ENCODE measurements at places on chromosomes 11 and 22. TPM values are rescaled to one million over a fixed set of nuclear protein-coding genes. Genes with fewer than 3 reads are reported as not detected.

GRCh38 chr22:47155131-47155885 lies 392.9 kb downstream of the TBC1D22A start:
- H3K36me3 ChIP-seq = no peaks in the 10 kb centered on the region
- no peaks in the 10 kb centered on the region for H3K4me1 ChIP-seq
- no peak for DNase-seq
- peaks cover 8% of the 10 kb centered on the region for H3K27me3 ChIP-seq
- no peak overlapping the region for H3K4me3 ChIP-seq
- H3K27ac ChIP-seq = no peak overlapping the region

DNA sequence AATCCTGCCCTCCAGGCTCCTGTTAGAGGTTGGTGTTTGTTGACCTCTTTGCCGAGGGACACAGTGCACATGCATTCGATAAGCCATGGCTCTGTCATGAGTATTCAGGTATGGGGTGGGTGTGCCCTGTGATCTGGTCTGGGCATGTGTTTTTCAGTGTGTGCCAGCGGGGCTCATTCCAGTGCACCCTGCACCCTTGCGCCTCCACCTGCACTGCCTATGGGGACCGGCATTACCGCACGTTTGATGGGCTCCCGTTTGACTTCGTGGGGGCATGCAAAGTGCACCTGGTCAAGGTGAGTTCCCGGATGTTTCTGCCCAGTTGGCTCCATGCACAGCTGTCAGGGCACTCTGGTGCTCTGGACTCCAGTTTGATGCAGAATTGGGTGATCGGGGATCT lies 44.2 kb downstream of the OTOG start:
- no peak overlapping the region for H3K27ac ChIP-seq
- DNase-seq = no peak
- H3K4me1 ChIP-seq = no peaks in the 10 kb centered on the region
- H3K27me3 ChIP-seq = no peaks in the 10 kb centered on the region
- no peak overlapping the region for H3K4me3 ChIP-seq

DNA sequence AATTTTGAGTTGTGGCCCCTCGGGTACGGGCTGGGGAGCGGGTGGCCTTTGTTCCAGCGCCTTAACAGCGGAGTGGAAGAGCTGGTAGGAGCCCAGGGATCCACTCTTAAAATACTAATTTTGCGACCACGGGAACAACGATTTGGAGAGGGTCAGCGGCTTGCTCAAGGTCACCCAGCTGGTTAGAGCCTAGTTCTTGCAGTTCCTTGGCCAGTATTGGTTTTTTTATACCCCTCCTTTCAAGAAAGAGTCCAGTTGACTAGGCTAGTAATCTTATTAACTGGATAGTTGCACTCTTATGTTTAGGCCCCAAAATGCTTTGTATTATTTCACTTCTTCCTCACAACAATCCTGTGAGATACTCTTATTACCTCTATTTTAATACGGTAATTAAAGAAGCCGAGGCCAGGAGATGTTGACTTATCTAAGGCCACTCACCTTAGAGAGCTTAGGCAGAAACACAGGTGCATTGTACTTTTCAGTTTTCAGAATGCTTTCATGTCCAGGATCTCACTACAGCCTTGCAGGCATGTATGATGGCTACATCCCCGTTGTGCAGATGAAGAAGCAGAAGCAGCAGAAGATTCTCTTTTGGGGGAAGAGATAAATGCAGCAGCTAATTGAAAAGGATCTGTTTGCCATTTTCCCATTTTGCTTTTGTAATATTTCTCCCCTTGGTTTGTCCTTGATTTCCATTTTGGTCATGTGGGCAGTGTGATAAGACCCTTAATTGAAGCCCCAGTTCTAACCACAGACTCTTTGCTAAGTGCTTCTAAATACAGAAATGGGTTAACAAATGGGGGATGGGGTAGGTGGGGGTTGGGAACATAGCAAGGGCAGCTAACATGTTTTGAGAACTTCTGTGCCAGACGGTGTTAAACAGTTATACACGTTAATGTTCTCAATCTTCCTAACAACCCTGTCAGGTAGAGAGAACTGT lies 1.4 kb downstream of the SREBF2 start:
- peaks cover 12% of the 10 kb centered on the region for H3K27me3 ChIP-seq
- no peak for DNase-seq
- H3K36me3 ChIP-seq = peaks cover 17% of the 10 kb centered on the region

XKR3 gene
- not detected for total RNA-seq

DNA sequence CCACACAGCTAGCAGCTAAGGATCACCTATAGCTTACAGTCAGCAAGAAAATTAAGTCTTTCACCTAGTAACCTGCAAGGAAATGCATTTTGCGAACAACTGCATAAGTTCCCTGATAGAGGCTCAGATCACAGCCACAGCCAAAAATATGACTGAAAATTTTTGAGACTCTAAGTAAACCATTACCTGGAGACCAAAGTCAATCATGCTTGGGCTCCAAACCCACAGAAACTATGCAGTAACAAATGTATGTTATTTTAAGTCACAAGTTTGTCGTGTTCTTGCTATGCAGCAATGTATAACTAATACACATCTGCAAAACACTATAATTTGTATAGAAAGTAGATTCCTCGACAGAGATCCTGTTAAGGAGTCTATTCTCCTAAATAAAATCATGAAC lies 1025.7 kb upstream of the RAG2 start:
- DNase-seq = no peak
- H3K4me3 ChIP-seq = no peak overlapping the region
- H3K27ac ChIP-seq = no peak overlapping the region
- H3K4me1 ChIP-seq = no peaks in the 10 kb centered on the region

GRCh38 chr11:102929166-102929565 lies 26.4 kb downstream of the MMP13 start:
- H3K36me3 ChIP-seq = no peaks in the 10 kb centered on the region
- no peaks in the 10 kb centered on the region for H3K27me3 ChIP-seq
- H3K27ac ChIP-seq = no peak overlapping the region
- no peaks in the 10 kb centered on the region for H3K4me1 ChIP-seq
- no peak overlapping the region for H3K4me3 ChIP-seq

GRCh38 chr11:110184456-110184855 lies 91.3 kb downstream of the ZC3H12C start:
- no peak for DNase-seq
- H3K4me3 ChIP-seq = no peak overlapping the region
- peak overlapping the region; percentile 36 for H3K27ac ChIP-seq
- peaks cover 10% of the 10 kb centered on the region for H3K27me3 ChIP-seq

- H3K27me3 ChIP-seq = peaks cover 4% of the 10 kb centered on the region
- H3K4me1 ChIP-seq = peaks cover 4% of the 10 kb centered on the region
- DNase-seq = no peak
- no peak overlapping the region for H3K27ac ChIP-seq
Measured at GRCh38 chr11:125397421-125397820, 98.6 kb downstream of the FEZ1 start.

- no peaks in the 10 kb centered on the region for H3K36me3 ChIP-seq
- H3K4me3 ChIP-seq = no peak overlapping the region
- H3K4me1 ChIP-seq = peaks cover 6% of the 10 kb centered on the region
- H3K27ac ChIP-seq = no peak overlapping the region
- peaks cover 5% of the 10 kb centered on the region for H3K27me3 ChIP-seq
Measured at GRCh38 chr11:126140926-126141280, 70.5 kb downstream of the RPUSD4 start.

DNA sequence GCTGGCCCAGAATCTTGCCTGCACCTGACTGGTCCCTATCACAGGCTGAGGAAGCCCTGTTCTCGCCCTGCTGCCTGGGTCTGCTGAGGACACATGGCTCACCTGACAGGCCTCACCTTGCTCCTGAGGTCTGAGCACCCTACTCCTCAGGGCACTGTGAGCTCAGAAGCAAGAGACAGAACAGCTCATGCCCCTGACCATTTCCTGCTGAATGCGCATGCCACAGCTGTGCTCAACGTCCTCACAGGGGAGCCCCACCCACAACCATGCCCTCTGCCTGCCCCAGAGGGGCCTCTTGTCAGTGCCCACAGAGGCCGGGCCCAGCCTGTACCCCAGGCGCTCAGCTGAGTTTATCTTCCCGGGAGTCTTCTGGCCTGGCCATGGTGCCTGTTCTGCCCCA lies 2.8 kb upstream of the TSPO start:
- peaks cover 2% of the 10 kb centered on the region for H3K4me1 ChIP-seq
- H3K27me3 ChIP-seq = peaks cover 3% of the 10 kb centered on the region
- no peak for DNase-seq
- H3K36me3 ChIP-seq = no peaks in the 10 kb centered on the region
- H3K4me3 ChIP-seq = no peak overlapping the region
- no peak overlapping the region for H3K27ac ChIP-seq

PATE2 gene
- not detected for total RNA-seq

DNA sequence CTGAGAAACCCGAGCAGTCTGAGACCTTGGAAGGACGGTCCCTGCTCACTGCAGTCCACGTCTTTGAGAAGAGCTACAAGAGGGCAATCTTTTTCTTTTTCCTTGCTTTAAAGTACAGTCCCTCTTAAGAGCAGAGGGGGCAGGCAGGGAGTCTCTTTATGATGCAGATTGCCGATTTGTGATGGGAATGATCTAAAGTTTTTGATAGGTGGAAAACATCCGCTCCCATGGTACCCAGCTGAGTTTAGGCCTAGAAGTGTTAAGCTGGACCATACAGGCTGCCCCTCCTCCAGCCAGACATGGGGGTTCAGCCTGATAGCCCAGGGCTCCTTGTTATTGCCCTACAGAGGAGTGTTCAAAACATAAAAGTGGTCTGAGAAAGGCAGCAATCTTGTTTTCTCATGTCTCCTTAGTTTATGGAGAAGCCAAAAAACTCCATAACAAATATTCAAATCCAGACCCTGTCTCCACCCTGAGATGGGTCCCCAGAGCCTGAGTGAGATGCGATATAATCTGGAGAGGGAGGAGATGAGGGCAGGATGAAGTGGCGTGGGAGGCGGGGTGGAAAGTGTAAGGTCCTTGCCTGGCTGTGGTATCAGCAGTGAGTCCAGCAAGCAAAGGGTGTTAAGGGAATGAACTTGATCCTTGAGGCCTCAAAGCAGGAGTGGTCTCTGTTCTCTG lies 135.1 kb downstream of the FDX1 start:
- DNase-seq = no peak
- H3K27me3 ChIP-seq = peaks cover 2% of the 10 kb centered on the region
- no peaks in the 10 kb centered on the region for H3K36me3 ChIP-seq
- no peak overlapping the region for H3K27ac ChIP-seq
- H3K4me1 ChIP-seq = no peaks in the 10 kb centered on the region

GRCh38 chr22:36902143-36902926 lies 11.1 kb upstream of the CSF2RB start:
- peak overlapping the region; percentile 17 for H3K27ac ChIP-seq
- DNase-seq = no peak
- peaks cover 5% of the 10 kb centered on the region for H3K36me3 ChIP-seq
- no peak overlapping the region for H3K4me3 ChIP-seq
- peaks cover 6% of the 10 kb centered on the region for H3K27me3 ChIP-seq

DNA sequence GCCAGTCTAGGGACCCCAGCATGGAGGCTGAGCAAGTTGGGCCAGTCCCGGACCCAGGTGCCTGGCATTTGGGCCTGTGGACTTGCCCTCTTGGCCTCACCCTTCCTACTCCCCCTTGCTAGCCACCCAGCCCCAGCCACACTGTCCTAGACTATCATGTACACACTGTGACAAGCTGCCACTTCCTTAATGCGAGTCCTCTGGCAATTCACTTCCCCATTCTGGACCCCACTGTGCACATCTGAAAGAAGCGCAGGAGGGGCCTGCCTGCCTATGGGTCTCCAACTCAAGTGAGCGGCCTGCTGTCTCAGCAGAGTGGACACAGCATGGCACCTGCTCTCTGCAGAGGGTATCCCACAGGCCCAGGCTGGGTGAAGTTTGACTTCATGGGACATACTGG lies 68.5 kb upstream of the LMO1 start:
- H3K4me1 ChIP-seq = peaks cover 6% of the 10 kb centered on the region
- H3K4me3 ChIP-seq = no peak overlapping the region
- H3K36me3 ChIP-seq = no peaks in the 10 kb centered on the region
- H3K27ac ChIP-seq = no peak overlapping the region
- no peak for DNase-seq
- H3K27me3 ChIP-seq = peaks cover 2% of the 10 kb centered on the region

DNA sequence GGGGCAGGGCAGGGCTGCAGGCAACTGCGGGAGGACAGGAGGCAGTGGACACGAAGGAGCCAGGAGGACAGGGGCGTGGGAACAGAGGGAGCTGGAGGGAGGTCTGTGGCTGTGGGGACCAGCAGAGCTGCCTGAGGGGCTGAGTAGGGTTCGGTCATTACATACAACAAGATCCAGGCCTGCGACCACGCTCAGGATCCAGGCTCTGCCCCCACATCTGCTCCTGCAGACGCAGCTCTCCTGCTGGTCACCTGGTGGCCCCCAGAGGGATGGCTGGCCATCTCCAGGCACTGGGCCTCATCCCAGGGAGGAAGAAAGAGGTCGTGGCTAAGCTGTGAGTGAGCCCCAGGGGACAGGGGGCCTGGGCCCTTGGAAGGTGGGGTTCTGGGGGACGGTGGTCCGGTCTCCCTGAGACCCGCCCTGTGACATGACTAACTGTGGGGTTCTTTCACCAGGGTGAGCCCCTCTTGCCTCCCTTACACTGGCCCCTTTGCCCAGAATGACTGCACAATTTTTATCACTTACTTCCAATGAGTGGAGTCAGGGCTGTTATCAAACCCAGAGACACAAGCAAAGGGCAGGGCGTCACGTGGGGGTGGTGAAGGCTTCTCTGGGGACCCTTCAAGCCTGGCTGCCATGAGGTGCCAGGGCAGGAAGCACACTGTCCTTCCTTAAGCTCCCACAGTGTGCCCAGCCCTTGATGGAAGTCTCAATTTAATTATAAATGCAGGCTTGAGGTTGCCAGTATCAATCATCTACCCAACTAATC lies 6.7 kb upstream of the APOBEC3A start:
- H3K36me3 ChIP-seq = no peaks in the 10 kb centered on the region
- peaks cover 14% of the 10 kb centered on the region for H3K27me3 ChIP-seq
- H3K4me3 ChIP-seq = no peak overlapping the region
- no peak overlapping the region for H3K27ac ChIP-seq

- peaks cover 7% of the 10 kb centered on the region for H3K27me3 ChIP-seq
- peaks cover 9% of the 10 kb centered on the region for H3K4me1 ChIP-seq
- no peak overlapping the region for H3K4me3 ChIP-seq
- peaks cover 11% of the 10 kb centered on the region for H3K36me3 ChIP-seq
Measured at GRCh38 chr22:42711895-42712837, 8.5 kb downstream of the A4GALT start.

- H3K27me3 ChIP-seq = peaks cover 11% of the 10 kb centered on the region
- H3K4me1 ChIP-seq = peaks cover 8% of the 10 kb centered on the region
- H3K36me3 ChIP-seq = no peaks in the 10 kb centered on the region
- peak overlapping the region; percentile 33 for H3K27ac ChIP-seq
- peak; percentile 76 for DNase-seq
- no peak overlapping the region for H3K4me3 ChIP-seq
Measured at GRCh38 chr11:73359930-73360742, 16.1 kb upstream of the RELT start.

A4GALT gene
- total RNA-seq = 61.4 TPM

- H3K27me3 ChIP-seq = peaks cover 5% of the 10 kb centered on the region
- DNase-seq = no peak
- H3K4me3 ChIP-seq = peak overlapping the region; percentile 28
- H3K27ac ChIP-seq = no peak overlapping the region
- H3K4me1 ChIP-seq = peaks cover 12% of the 10 kb centered on the region
Measured at GRCh38 chr22:39236321-39237317, 8.2 kb downstream of the PDGFB start.

PAAF1 gene
- total RNA-seq = 24.6 TPM

CCDC87 gene
- 0.51 TPM for total RNA-seq

Data from glutamatergic neuron (in vitro differentiated cells).